Effector CD8-positive, alpha-beta T cell (primary cell): ENCODE measurements at places on chromosomes 6 and 20.

- no peak for DNase-seq
Observed at GRCh38 chr6:39273406-39273821, 40.8 kb downstream of the KCNK17 start.

DNA sequence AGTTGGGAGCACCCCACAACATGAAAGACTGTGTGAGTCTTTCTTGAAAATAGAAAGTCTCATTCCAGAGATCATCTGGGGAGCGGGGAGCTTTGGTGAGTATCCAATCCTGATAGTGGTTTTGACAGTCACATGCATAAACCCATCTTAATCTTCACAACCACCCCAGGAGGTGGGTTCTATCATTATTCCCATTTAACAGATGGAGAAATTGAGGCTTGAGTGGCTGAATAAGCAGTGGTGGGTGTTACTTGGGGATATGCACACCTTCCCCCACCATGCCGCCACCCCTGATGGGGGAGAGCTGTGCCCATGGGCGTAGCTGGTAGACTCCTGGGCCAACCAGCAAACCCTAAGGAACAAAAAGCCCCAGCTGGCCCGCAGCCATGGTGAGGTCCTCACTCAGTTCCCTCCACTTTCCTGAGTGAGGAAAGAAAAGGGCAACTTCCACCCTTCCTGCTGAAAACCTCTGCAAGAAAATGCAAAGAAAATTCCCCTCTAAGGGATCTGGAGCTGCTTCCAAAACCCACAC is 99.8 kb downstream of the SNX5 start:
- DNase-seq = no peak

GRCh38 chr20:45183084-45183483 is 8.4 kb downstream of the PI3 start:
- no peak for DNase-seq

- no peak for DNase-seq
Observed at GRCh38 chr20:62486484-62486883, 10.7 kb upstream of the GATA5 start.

DNA sequence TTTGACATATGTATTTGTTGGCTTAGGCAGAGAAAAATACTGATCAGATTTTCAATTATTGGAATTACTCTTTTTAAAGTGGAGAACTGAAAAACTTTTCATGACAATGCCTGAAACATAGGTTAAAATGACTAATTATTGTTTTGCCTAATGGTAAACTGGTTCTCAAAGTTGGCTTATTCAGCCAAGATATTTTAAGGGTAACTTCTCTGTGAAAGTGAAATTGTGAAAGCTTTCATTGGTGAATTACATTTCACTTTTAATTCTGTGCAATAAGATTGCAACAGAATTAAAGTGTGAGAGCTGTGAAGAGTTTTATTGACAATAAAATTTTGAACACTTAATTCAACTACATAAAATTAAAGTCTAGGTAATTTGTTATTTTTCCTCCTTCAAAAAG is 24.5 kb downstream of the KIAA0408 start:
- DNase-seq = no peak

- no peak for DNase-seq
Observed at GRCh38 chr20:31691646-31692275, 30.9 kb downstream of the BCL2L1 start.

DNA sequence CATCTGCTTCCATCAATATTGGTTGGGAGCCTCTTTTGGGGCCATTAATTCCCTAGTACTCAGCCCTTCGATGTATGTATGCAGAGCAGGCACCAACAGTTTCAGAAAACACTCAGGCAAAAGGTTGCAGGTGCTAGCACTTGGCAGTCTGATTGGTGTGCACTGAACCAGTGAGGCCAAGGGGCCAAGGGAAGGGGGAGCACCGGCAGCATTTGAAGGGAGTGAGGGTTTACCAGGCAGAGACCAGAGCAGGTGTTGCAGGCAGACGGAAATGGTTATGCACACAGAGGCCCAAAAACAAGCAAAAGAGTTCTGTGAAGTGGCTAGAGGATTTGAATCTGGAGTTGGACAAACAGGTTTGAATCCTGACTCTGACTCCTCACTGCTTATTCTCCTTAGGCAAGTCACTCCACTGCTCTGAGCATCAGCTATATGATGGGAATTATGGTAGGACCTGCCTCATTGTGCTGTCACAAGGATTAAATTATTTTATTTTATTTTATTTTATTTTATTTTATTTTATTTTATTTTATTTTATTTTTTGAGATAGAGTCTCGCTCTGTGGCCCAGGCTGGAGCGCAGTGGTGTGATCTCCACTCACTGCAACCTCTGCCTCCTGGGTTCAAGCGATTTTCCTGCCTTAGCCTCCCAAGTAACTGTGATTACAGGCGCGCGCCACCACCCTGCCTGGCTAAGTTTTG is 58.1 kb upstream of the SHLD1 start:
- DNase-seq = no peak

GRCh38 chr20:47944682-47945081 is 159.4 kb upstream of the SULF2 start:
- no peak for DNase-seq

GRCh38 chr6:2029130-2029794 is 216.1 kb downstream of the GMDS start:
- no peak for DNase-seq

- no peak for DNase-seq
Observed at GRCh38 chr20:49319208-49319809, 41.5 kb upstream of the ZNFX1 start.

DNA sequence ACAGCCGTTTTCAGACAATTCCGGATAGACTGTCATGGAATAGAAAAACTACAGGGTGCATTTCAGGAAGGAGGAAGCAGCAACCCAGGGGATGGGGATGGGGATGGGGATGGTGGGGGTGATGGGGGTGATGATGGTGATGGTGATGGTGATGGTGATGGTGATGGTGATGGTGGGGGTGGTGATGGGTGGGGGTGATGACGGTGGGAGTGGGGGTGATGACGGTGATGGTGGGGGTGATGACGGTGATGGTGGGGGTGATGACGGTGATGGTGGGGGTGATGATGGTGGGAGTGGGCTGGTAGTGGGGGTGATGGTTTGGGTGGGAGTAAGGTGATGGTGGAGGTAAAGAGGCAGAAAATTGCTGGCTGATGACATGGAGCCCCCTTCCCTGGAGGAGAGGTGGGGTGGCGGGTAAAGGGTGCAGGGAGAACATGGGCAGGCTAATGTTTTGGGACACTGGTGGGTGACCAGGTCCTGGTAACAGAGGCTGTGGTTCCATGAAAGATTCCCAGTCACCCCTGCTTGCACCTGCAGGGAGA is 17.5 kb downstream of the LAMA5 start:
- no peak for DNase-seq

DNA sequence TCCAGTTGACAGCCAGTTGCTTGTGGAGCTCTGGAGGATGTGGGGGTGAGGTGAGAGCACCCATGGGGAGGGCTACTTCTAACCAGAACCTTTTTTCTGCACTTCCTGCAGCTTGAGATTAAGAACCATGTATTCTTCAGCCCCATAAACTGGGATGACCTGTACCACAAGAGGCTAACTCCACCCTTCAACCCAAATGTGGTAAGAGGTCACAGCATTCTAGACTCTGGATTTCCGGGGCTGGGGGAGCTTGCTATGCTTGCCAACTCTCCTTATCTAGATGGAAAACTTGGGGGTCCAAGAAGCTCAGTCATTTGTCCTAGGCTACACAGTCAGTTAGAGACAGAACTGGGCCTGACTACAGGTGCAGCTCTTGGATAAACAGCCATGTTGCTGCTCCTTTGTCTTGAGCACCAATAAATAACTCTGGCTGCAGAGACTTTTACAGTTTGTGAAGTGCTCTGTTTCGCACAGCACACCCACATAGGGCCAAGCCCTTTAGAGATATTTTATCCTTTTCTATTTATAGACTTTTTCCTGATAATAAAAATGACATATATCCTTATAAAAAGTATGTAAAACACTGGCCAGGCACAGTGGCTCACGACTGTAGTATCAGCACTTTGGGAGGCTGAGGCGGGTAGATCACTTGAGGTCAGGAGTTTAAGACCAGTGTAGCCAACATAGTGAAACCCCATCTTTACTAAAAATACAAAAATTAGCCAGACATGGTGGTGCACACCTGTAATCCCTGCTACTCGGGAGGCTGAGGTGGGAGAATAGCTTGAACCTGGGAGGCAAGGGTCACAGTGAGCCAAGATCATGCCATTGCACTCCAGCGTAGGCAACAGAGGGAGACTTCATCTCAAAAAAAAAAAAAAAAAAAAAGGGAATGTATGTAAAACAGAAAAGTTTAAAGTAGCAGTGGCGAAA is 10.6 kb upstream of the IFT52 start:
- no peak for DNase-seq

DNA sequence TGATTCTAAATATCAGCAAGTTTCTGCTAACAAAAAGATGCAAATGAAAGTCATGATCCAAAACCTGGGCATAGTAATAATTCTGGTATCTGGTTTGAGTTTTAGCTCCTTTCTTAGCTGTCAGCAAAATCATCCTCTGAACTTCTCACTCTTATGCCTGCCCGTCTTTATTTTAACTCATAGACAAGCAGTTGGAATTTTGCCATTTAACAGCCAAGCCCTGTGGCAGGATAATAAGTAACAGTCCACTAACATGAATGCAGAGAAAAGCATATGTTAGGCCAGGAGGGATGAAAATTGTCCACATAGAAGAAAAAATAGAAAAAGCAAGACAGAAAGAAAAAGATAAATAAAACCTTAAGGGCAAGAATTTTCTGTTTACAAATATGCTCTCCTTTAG is 170.0 kb upstream of the LAMA2 start:
- no peak for DNase-seq

DNA sequence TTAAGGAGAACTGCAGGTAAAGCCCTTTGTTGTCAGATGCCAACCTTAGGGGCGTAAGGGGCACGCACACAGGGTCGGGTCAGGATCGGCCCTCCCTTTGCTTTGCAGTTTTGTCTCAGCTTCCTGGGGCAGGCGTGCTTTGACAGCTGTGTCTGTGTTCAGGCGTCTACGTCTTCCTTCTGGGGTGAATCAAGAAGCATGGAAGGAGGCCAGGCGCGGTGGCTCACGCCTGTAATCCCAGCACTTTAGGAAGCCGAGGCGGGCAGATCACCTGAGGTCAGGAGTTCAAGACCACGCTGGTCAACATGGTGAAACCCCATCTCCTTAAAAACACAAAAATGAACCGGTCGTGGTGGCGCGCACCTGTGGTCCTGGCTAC is 1.3 kb downstream of the ZGPAT start:
- DNase-seq = no peak

- no peak for DNase-seq
Observed at GRCh38 chr6:78746457-78746856, 120.9 kb upstream of the IRAK1BP1 start.

GRCh38 chr6:135251498-135252441 is 70.7 kb downstream of the MYB start:
- DNase-seq = no peak

DNA sequence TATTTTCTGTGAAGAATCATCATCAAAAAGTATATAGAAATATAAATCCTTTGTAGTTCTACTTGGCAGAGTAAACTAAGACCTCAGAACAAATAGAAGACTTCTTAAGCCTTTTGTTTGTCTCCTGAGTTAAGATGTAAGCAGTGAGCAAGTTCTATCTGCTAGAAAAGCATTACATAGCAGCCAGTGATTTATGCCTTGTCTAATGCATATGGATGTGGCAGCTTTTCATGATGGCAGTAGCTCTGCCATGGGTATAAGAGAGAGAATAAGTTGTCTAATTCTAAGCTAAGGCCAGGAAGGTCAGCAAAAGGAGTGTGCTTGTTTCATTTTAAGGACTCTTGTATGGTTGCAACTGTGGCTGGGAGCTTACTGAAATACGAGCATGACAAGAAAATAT is 920.2 kb downstream of the GRIK2 start:
- no peak for DNase-seq

GRCh38 chr6:137044366-137045221 is at the start of gene IL20RA:
TSS of gene IL20RA (minus strand) at chr6:137044965. CDS start at chr6:137044728, 237 bp downstream.
- DNase-seq = no peak

- no peak for DNase-seq
Observed at GRCh38 chr20:61538183-61538942, 286.3 kb downstream of the CDH4 start.

- DNase-seq = no peak
Observed at GRCh38 chr20:32098786-32099185, 10.7 kb upstream of the TM9SF4 start.

- no peak for DNase-seq
Observed at GRCh38 chr6:160742090-160742489, 40.0 kb downstream of the PLG start.

GRCh38 chr6:21519642-21520041 is 73.9 kb upstream of the SOX4 start:
- no peak for DNase-seq

DNA sequence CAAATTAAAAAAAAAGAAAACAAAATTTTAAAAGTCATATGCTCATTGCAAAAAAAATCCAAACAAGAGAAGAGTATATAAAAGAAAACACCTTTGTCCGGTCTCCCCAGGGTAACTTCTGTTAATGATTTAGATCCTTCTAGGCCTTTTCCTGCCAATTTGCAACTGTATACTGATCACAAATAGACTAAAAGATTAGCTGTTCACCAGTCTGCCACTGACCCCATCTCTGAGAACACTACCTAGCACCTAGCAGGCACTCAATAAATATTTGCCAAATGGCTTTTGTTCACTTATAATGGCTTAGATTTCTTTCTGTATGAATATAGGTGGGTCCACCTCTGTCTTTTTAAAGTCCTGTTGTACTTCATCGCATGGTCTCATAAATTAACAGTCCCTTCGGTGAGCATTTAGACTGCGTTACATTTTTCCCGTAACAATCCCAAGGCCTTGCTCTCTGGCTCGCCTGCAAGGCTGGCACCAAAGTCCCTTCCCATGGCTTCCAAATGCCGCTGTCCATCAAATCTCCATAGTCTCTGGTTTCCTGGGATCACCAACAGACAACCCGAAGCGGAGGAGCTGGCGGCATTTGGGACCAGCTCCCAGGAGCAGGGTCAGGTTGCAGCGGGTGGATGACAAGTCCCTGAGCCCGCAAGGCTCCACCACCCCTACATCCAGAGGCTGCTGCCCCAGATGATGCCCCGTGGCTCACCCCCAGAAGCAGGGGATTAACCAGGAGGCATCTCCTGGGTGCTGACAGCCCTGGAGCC is 11.8 kb downstream of the JPH2 start:
- no peak for DNase-seq
